Cardiac fibroblast (primary cell): ENCODE measurements at places on chromosomes 4 and X.

DNA sequence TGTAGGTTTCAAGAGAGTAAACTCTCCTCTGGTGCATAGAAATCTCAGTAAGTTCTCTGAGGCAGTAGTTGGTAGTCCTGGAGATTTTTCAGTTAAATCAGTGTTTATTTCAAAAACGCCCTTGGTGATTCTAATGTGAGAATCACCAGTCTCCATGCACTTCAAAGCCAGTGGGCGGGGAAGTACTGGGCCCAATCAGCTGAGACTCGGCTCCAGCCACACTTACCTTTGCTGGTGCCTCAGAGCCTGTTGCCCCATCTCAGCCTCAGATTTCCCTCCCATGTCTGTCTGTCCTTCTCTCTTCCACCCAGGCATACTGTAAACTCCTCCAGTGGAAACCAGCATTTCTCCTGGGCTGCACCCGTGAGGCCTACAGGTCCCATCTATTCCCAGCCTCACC lies 7.4 kb upstream of the MGST2 start:
- no peak for DNase-seq

GRCh38 chr4:148444296-148445070 lies 2.3 kb upstream of the NR3C2 start:
- no peak for DNase-seq

DNA sequence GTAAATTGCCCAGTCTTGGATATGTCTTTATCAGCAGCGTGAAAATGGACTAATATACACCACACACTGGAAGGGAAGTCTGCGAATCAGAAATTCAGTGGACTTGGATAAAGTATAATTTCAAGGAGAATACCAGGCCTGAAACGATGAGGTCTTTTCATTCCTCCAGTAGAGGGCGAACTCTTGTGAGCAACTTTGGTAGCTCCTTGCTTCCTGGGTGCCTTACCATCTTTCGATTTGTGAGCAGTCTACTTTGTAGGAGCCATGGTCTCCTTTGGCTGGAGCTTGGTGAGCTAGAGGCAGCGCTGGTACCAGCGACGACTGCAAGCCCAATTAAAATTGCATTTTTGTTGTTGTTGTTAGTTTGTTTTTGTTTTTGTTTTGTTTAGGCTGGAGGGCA lies 791.9 kb downstream of the FAT4 start:
- DNase-seq = no peak

GRCh38 chrX:26778320-26778888 lies 562.4 kb downstream of the MAGEB5 start:
- DNase-seq = no peak

- no peak for DNase-seq
These were observed 8.1 kb downstream of the TCEAL3 start for GRCh38 chrX:103615781-103616371.

DNA sequence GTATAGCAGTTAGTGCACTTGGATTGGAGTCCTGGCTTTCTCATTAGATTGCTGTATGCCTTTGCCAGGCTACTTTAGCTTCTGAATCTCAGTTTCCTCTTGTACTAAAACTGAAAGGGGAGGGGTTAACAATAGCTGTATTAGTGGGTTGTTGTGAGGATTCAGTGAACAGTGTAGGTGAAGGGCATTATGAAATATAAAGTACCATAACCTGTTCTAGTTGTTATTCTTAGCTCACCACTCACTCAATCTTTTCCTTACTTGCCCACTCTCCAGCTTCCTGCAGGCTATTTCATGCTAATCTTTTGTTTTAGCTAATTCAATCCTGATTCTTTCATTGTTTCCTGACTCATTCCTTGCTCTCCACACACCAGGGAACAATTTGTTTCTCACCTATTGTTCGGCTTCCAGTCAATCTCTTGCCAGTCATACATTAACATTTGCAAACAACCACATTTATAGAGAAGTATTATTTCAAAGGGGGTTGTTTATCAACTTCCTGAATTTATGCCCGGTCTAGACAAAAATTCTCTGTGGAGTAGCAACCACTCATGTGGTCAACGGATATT lies 50.6 kb upstream of the EDA start:
- no peak for DNase-seq

DNA sequence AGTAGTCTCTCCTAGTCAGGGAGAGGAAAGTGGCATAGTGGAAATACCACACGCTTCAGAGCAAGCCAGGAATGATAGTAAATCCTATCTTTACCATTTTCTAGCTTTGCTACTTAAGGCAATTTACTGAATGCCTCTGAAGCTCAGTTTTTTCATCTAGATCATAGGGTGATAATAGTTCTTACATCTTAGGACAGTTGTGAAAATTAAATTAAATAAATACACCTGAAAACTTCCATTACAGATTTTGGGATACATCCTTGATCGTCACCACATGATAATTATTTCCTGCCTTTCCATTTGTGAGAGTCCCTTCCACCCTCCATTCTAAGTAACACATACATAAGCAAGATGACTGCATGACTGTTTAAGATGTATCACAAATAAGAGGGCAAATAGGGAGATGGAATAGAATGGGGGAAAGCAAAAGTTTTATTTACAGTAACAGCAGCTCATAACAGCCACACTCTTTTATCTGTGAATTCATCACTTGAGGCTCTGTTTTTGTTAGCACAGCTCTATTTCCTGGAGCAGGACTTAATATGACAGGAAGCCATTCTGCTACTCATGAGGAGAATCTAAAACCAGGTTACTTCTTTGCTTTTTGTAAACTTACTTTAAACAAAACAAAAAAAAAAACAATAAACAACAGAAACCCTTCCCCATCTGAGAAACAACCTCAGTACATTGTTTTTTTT lies 13.4 kb downstream of the P2RY10 start:
- no peak for DNase-seq

DNA sequence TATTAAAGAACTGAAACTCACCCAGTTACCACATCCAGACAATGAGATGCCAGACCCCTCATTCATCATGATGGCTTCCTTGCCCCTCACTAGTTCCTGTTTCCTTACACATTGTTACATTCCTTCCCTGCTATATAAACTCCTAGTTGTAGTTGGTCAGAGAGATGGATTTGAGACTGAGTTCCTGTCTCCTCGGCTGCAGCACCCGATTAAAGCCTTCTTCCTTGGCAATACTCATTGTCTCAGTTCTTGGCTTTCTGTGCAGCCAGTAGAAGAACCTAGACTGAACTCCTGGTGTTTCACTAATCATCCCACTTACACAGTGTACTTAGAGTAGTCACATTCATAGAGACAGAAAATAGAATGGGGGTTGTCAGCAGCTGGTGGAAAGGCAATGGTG lies 324.7 kb downstream of the TRIML1 start:
- no peak for DNase-seq

GRCh38 chrX:32293962-32294700 lies 917.2 kb downstream of the DMD start:
- peak; percentile 48 for DNase-seq

- no peak for DNase-seq
These were observed 51.3 kb downstream of the BLTP1 start for GRCh38 chr4:122203407-122203806.

GRCh38 chr4:89316931-89317366 lies 9.3 kb upstream of the GPRIN3 start:
- DNase-seq = peak; percentile 81
